ENCODE measurements at places on chromosomes 1 and 21.

GRCh38 chr1:53766831-53767405 is 28.0 kb upstream of the GLIS1 start:
- no peak for DNase-seq

DNA sequence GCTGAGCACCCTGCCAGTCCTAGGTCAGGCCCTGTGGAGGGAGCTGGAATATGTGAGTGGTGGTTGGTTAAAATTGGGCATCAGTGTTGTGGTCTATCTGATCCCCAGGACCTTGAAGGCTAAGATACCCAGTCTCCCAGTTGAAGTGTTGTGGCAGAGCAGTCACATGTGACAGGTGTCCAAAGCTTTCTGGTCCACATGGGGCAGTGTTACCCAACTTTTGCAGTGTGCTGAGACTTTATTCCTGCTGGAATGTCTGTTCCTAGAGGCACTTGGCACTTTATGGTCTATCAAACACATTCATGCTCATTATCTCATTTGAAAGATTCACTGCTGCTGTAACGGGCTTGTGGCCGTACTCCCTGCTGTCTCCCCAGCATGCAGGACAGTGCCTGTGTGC is 21.0 kb upstream of the LORICRIN start:
- peak; percentile 67 for DNase-seq

DNA sequence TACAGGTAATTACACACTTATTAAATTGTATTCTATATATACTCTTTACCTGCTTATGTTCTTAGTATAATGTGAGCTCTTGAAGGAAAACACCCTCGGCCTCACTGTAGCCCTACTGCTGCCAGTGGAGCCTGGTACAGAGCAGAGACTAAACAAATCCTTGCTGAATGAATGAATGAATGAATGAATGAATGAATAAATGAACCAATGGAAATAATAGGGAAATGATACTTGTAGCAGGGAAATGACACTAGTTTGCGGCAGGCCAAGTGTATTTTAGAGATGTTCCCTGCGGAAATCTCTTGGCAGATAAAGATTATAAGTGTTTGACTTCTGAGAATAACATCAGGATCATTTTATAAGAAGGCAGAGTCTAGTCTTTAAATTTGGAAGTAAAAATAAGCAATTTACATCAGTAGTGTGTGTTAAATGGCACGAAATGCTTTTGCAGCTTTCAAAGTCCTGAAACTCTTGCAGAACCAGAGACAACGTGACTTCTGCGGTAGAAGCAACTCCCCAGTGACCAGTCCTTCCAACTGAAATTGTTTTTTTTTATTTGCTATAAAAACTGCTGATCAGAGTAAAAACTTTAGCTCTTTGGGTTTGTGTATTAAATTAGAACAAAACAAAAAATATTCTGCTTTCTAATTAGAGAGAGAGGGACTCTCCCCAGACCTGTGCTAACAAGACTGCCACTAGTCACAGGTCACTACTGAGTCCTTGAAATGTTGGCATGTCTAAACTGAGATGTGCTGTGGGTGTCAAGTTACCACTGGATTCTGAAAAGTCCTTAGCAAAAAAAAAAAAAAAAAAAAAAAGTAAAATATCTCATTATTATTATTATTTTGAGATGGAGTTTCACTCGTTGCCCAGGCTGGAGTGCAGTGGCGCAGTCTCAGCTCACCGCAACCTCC is 199.3 kb upstream of the MAP1LC3C start:
- DNase-seq: no peak

DNA sequence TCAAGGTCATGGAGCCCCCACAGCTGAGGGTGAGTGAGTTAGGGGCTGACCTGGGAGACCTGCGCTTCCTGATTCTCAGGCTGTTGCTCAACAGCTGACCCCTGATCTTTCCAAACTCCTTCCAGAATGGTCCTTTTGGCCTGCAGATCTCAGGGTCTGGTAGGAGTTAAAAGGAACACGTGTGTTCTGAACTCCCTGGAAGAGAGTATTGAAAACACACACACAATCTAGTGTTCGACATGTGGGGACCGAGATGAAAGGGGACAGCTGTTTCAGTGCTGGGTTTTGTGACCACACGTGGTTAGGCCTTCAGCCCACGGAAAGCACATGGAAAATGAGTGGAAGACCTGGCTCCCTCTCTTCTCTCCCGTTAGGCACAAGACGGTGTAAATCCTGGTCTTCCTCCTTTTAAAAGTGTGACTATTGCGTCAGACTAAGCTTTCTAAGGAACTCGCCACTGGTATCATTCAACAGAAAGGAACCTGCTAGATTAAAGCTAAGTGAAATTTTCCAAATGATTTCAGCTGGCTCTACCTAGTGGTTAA is 49.6 kb downstream of the RUNX1 start:
- no peak for DNase-seq

- no peak for DNase-seq
Observed at GRCh38 chr1:14253676-14254075, 344.8 kb upstream of the KAZN start.

DNA sequence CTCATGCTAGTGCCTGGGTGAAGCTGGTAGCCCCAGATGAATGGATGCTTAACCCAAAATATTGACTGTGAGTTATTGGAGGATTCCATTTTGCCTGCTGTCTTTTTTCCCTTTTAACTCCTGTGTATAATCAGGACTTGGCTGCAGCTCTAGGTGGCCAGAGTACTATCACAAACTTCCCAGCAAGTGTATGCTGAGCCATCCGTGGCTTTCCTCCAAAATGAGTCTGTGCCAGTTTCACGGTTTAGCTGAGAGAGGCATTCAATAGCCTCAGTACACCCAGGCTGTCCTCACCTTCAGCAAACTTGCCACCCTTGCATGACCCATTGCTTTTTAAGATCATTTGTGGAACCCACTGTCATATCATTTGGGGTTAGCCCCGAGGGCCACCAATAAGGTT is 5.3 kb upstream of the DPT start:
- no peak for DNase-seq

- no peak for DNase-seq
Observed at GRCh38 chr1:78554840-78555239, 64.1 kb downstream of the PTGFR start.

DNA sequence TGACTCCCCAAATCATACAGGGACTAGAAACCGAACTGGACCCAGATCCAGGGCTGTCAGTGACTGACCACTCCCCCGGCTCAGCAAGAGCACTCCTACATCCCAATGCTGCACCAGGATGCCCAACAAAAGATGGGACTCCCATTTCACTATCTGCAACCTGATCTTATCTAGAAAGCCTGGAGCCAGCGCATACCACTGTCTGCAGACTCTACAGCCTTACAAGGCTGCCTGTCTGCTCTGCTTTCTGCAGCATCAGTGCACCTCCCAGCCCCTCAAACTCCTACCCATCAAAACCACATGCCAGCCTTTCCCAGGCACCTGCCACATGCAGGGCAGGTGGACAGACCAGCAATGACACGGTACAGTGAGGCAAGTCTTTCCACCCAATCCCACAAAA is 52.2 kb downstream of the SSBP3 start:
- no peak for DNase-seq

GRCh38 chr1:228497817-228498216 is 10.6 kb downstream of the RNF187 start:
- no peak for DNase-seq

- DNase-seq: no peak
Observed at GRCh38 chr1:153937331-153937730, 9.2 kb downstream of the DENND4B start.

DNA sequence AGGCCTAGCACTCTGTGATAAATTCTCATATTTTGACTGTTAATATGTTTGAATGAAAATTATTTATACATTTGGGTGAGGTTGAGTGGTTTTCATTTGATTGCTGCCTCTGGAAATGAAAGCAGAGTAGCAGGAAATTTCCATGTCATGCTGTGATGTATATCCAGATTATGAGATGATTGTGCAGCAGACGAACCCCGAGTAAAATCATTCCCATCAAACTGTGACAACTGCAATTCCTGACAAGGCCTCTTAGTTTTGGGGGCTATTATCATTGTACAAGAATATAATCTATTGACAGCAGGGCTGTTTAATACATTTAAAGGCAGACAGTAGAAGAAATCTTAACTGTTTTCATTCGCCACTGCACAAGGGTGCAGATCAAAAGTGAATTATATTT is 134.8 kb downstream of the ATG4C start:
- no peak for DNase-seq

- no peak for DNase-seq
Observed at GRCh38 chr1:21834094-21834493, 22.0 kb downstream of the LDLRAD2 start.

GRCh38 chr1:10507111-10507879 is 32.5 kb downstream of the PEX14 start:
- peak; percentile 83 for DNase-seq

DNA sequence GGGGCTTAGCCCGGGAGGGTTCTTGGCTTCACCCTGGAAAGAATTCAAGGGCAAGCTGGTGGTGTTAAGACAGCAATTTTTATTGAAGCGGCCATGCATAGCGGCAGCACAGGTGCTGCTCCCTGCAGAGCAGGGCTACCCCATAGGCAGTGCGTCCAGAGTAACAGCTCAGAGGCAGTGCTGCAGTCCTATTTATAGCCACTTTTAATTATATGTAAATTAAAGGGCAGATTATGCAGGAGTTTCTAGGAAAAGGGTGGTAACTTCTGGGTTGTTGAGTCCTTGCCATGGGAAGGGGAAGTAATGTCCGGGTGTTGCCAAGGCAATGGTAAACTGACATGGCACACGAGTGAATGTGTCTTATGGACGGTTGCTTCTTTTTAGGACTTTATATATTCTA is 57.0 kb downstream of the VPS26C start:
- DNase-seq: no peak

GRCh38 chr1:19675797-19676196 is 11.1 kb downstream of the HTR6 start:
- no peak for DNase-seq

- no peak for DNase-seq
Observed at GRCh38 chr21:44441581-44442265, 13.6 kb upstream of the LRRC3 start.

DNA sequence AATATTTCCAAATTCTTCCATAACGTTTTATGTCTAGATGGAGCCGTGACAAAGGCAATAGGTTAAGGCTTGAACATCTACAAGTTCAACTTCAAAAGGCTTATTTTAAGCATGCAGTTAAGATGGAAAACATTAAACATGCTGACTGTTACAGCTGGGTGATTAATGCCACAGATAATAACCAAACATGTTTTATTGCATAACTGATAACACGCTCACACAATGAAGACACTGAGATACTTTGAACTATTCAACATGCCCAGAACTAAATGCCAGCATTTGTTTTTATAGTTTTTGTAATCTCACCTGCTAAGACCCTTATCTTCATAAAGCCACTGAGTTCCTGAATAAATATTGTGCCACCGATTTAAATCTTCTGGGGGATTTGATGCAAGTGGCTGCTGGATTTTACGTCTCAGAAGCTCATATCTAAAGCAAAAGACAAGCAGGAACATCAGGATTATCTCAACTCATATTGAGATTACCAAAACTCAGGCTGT is 310.4 kb downstream of the KCTD3 start:
- no peak for DNase-seq

GRCh38 chr1:108041360-108042142 is 76.6 kb upstream of the VAV3 start:
- DNase-seq: no peak

DNA sequence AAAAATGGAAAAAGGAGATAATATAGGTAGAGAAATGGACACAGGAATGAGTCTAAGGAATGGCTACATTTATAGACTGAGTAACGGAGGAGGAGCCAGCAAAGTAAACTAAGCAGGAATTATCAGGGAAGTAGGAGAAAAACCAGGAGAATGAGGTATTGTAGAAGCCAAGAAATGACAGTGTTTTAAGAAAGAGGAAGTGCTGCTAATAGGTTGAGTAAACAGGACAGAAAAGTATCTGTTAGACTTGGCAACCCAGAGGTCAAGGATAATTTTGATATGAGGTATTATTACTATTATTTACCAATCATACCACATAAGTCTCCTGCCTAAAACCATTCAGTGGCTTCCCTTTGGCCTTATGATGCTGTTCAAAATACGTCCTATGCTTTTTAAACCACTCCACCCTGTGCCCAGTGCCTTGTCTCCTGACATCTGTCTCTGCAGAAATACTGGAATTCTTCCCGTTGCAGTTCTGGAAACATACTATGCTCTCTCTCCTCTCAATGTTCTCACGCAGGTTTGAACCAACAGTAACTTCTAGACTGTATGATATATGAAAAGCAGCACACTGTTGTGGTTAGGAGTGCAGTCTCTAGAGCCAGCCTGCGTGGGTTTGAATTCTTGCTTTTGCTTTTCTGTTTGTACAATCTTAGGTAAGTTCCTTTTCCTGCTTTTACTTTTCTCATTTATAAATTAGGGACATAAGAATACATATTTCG is 24.6 kb upstream of the NEK7 start:
- no peak for DNase-seq
